ENCODE measurements at places on chromosomes 11 and 22.

DNA sequence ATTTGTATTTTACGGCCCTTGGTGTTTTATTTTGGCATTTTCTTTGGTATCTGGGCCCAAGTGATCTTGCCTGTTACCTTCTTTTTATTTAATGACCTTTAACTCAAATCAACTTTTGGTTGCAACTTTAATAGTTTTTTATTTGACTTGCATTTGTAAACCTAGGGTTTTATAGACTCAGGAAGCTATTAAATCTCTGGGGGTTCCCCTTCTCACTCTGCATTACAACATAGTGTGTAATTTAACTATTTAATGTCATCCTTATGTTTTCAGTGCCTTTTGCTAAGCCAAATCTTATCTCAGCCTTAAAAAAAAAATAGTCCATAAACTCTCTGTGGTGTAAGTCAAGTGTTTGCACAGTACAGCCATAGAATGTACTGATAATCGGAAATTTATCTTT, 3.4 kb downstream of the FJX1 start:
- DNase-seq = no peak

GRCh38 chr11:48193876-48194275, 22.7 kb upstream of the OR4B1 start:
- DNase-seq = no peak

DNA sequence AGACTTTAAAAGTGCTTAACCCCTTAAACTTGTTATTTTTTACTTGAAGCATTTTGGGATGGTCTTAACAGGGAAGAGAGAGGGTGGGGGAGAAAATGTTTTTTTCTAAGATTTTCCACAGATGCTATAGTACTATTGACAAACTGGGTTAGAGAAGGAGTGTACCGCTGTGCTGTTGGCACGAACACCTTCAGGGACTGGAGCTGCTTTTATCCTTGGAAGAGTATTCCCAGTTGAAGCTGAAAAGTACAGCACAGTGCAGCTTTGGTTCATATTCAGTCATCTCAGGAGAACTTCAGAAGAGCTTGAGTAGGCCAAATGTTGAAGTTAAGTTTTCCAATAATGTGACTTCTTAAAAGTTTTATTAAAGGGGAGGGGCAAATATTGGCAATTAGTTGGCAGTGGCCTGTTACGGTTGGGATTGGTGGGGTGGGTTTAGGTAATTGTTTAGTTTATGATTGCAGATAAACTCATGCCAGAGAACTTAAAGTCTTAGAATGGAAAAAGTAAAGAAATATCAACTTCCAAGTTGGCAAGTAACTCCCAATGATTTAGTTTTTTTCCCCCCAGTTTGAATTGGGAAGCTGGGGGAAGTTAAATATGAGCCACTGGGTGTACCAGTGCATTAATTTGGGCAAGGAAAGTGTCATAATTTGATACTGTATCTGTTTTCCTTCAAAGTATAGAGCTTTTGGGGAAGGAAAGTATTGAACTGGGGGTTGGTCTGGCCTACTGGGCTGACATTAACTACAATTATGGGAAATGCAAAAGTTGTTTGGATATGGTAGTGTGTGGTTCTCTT, 2.8 kb downstream of the MALAT1 start:
- no peak for DNase-seq

DNA sequence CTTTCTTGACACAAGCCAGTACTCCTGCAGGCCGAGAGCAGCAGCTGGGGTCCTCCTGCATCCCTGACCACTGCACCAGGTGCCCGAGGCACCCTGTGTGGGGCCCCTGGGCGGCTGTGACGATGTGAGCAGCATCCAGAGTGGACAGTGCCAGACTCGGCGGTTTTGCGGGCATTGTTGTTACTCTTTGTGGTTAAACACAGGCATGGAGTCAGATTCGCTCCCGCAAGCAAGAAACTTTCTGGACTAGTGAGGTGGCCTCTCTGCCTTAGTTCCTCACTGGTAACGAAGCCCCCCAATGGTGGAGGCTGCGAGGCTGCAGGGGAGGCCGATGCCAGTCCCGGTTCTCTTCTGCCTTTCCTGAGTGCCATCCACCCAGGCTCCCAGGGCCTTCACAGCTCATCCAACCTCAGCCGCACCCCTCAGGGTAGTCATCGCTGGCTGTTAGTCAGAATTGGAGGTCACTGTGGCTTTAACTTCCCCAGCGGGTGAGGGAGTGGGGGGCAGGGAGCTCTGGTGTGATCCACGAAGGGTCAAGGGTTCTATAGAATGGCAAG, 3.7 kb upstream of the CLDN5 start:
- no peak for DNase-seq

- peak; percentile 36 for DNase-seq
Measured at GRCh38 chr11:114168691-114169090, 109.2 kb downstream of the ZBTB16 start.

- peak; percentile 54 for DNase-seq
Measured at GRCh38 chr22:37639771-37640590, 512 bp downstream of the SH3BP1 start.

- peak; percentile 45 for DNase-seq
Measured at GRCh38 chr11:13923716-13924650, 38.5 kb upstream of the SPON1 start.

- DNase-seq = no peak
Measured at GRCh38 chr22:20965888-20966855, 883 bp upstream of the AIFM3 start.

- DNase-seq = no peak
Measured at GRCh38 chr11:12266943-12267342, 110.4 kb upstream of the PARVA start.

DNA sequence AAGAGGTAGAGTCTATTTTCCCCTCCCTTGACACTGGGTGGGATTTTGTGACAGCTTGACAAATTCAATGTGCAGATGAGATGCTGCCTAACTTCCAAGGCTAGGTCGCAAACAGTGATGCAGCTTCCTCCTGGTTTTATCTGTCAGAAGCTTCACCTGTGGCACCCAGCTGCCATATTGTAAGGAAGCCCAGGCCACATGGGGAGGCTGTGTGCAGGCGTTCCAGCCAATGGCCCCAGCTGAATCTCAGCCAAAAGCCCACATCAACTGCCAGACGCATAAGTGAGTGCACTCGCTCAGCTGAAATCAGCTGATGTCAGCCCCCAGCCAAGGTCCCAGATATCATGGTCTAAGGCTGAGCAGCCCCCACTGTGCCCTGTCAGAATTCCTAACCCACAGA, 24.8 kb upstream of the LINC01488 start:
- DNase-seq = no peak

DNA sequence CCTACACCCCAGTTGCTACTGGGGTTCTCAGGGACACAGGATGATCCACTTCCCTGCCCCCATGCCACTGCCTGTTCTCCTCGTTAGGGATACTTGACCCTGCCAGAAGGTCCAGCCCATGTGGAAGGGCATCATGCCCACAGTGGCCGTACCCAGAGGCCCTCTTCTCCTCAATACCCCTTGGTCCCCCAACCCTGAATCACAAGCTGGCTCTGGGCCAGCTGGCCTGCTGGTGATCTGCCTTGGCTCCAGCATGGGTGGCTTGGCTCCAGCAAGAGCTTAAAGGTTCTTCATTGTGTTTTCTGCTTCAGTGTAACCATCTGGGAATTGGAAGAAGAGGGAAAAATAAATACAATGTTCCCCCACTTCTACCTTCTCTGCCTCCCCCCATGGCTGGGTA, 11.1 kb upstream of the TPBGL start:
- no peak for DNase-seq

- peak; percentile 47 for DNase-seq
Measured at GRCh38 chr11:86608251-86608799, 64.1 kb downstream of the ME3 start.

- peak; percentile 89 for DNase-seq
Measured at GRCh38 chr11:45031912-45032519, 81.3 kb upstream of the TP53I11 start.
